CD8-positive, alpha-beta memory T cell (primary cell): ENCODE measurements at places on chromosomes 7 and 10. TPM values are rescaled to one million over a fixed set of nuclear protein-coding genes. Genes with fewer than 3 reads are reported as not detected.

Gene ERVW-1
- not detected for total RNA-seq

Gene NEUROG3
- not detected for total RNA-seq

Gene CTAGE6
- 0.26 TPM for total RNA-seq

Gene ATOH7
- not detected for total RNA-seq

Gene ARF5
- total RNA-seq, result 125 TPM

GRCh38 chr10:126538439-126539135 lies 131.9 kb downstream of the C10orf90 start:
- H3K27ac ChIP-seq, result no peak overlapping the region
- no peak overlapping the region for H3K4me3 ChIP-seq
- no peaks in the 10 kb centered on the region for H3K27me3 ChIP-seq
- H3K36me3 ChIP-seq, result no peaks in the 10 kb centered on the region
